ENCODE measurements at places on chromosomes 2 and 18.

GRCh38 chr2:2392332-2392731 lies 61.3 kb upstream of the MYT1L start:
- no peak for DNase-seq

DNA sequence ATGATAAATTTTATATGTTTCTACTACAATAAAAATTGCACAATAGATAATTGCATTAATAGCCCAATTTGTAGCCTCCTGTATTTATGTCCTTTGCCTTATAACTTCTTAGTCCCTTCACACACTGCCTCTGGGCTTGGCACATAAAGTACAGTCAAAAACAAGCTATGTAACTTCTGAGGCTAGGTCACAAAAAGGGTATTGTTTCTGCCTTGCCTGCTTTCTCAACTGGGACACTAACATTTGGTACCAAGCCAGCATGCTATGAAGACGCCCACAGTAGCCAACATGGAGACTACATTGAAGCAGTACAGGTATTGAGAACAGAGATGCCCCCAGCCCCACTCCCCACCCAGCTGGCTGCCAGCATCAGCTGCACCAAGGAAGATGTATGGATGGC lies 5.4 kb upstream of the SLC3A1 start:
- no peak for DNase-seq

- no peak for DNase-seq
Measured at GRCh38 chr18:33606621-33607020, 28.6 kb downstream of the ASXL3 start.

DNA sequence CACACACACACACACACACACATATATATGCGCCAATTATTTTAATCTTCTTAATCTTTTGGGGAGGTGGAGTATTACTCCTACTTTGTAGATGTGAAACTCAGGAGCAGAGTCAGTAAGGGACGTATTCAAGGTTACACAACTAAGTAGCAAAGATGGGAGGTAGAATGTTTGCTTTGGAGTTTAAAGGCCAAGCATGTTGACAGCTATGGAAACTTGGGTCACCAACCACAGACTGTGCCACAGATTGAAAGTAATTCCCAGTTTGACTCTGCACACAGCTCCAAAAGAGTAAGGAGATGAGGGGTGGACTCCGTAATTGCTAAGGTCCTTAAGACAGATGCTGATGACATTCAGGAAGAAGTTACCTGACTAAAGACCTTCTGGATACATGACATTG lies 124.8 kb upstream of the ITGB6 start:
- DNase-seq: no peak

DNA sequence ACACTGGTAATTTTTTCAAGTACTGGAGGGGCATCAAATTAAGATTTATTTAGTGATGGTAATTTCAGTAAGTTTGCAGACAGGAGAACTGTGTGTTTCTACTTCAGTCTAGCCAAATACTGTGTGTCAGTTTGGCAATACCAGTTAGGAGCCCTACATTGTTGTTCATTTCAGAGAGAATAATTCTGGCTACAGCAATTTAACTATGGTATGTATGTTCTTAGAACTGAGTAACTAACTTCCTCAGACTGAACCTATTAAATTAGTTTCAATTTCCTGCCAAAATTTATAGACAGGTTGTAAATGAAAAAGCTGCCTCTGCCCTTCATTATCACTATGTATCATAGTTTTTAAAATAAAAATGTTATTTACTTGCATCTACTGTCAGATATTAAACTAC lies 332.4 kb downstream of the PARD3B start:
- no peak for DNase-seq

GRCh38 chr2:148521181-148521580 lies 123.4 kb upstream of the EPC2 start:
- DNase-seq: no peak

GRCh38 chr2:149731079-149731478 lies 143.5 kb upstream of the MMADHC start:
- no peak for DNase-seq
